Stimulated activated CD4-positive, alpha-beta T cell treated with anti-CD3 and anti-CD28 coated beads, Interleukin-1b, Interleukin-23, amount 100 ng/mL, for 1 hour (primary cell): ENCODE measurements at places on chromosomes 5 and 9.

DNA sequence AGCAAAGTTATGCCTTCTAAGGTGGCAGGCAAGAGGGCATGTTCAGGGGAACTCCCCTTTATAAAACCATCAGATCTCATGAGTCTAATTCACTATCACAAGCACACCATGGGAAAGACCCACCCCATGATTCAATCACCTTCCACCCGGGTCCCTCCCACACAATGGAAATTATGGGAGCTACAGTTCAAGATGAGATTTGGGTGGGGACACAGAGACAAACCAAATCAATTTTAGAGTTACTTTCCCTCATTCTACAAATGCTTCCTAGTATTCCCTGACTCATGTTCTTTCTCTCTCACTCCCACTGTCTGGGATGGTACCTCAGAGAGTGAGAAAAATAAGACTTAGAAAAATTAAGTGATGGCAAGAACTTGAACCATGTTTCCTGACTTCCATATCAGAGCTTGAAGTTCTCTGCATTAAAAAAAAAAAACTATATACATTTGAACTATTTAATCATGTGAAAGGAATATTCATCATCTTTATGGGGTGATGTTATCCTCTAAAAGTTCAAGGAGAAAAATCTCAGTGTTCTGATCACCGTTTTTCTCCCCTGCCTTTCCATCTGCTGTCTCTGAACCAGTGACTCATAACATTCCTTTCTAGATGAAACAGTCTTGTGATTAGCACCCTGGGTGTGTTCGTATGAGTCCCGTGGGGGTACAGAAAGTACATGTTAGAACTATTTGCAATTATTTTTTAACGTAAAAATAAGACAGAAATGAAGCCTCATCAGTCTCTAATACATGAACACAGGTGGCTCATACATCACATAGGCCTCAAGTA, 282.9 kb downstream of the SLF1 start:
- DNase-seq: no peak

DNA sequence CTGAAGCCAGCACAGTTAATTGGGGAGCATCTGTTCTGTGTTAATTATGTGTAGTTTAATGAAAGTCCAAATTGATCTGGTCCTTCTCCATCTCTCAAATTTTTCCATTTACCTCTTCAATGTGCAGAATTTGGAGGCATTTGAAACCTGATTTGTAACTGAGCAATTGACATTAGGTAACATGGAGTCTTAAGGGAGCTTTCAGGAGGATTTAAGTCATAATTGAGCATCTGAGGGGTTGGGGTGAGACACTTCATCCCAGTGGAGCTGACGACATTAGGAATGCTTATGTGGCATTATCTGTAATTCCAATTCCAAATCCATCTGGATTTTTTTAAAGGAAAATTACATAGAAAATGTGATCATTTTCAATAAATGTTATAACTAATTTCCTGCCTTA, 1015.9 kb downstream of the TLE1 start:
- no peak for DNase-seq

DNA sequence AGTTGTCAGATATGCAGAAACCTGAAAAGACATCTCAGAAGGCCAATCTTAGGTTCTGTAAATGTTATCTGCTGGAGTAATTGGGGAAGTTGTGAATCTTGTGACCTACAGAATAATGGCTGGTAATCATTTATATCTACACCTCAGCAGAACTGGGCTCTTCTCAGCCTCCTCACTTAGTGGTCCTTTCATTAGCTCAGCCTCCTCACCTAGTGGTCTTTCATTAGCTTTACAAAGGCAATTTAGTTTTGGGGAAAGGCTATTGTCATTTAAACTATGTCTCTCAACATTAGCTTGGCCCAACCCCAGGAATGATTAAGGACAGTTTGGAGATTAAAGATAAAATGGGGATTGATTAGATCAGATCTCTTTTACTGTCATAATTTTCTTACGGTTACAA, 284.2 kb upstream of the SGCD start:
- DNase-seq: no peak

GRCh38 chr5:143775258-143775657, 36.7 kb upstream of the HMHB1 start:
- DNase-seq: no peak

- DNase-seq: no peak
Measured at GRCh38 chr9:81526587-81526986, 162.8 kb downstream of the TLE1 start.

- DNase-seq: no peak
Measured at GRCh38 chr5:72204946-72205345, 97.7 kb downstream of the MAP1B start.

GRCh38 chr9:131954299-131954698, 125.4 kb downstream of the MED27 start:
- DNase-seq: no peak

- no peak for DNase-seq
Measured at GRCh38 chr5:4640795-4641194, 499.3 kb upstream of the ADAMTS16 start.

- no peak for DNase-seq
Measured at GRCh38 chr9:132168347-132168746, 6.5 kb downstream of the NTNG2 start.

DNA sequence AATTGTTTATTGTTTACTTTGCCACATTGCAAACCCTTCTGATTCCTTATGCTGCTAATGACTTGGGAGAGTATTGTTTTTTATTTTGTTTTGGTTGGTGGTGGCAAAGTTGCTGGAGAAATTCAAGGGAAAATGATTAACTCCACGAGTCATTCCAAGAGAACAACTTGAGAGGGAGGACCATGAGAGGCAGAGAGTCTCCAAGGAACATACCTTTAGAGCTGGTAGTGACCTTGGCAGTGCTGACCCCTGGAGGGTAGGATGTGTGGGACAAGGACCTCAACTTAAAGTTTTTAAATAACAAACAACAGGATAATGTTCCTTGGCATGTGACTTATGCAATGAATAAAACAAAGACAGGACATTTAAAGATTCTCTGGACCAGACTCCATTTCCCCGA, 139.7 kb downstream of the LRRC70 start:
- no peak for DNase-seq

DNA sequence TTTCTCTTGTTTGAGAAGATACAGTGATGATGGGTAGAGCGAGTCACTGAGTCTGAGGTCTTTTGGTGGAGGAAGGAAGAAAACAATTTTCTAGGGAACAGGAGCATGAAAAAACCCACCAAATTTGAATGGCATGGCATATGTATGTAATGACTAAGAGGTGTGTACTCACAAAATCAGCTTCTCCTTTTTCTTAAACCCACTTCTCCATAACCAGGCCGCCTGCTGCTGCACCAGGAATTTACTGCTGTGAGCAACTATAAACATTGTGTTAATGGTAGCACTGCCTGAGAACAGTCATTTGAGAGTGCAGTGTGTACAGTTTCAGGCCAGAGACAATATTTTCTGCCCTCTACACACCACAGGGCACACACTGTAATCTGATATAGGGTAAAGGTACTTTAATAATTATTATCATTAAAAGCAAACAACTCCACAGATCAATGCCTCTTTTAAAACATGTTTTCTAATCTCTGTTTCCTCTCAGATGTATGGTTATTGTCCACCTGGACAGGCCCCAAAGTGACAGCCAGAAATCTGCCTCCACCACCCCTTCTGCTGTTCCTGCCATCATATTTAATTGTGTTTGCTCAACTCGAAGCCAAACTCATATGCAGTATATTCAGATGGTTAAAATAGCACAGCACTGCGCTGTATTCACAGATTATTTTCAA, 241.6 kb downstream of the KIAA0825 start:
- no peak for DNase-seq

DNA sequence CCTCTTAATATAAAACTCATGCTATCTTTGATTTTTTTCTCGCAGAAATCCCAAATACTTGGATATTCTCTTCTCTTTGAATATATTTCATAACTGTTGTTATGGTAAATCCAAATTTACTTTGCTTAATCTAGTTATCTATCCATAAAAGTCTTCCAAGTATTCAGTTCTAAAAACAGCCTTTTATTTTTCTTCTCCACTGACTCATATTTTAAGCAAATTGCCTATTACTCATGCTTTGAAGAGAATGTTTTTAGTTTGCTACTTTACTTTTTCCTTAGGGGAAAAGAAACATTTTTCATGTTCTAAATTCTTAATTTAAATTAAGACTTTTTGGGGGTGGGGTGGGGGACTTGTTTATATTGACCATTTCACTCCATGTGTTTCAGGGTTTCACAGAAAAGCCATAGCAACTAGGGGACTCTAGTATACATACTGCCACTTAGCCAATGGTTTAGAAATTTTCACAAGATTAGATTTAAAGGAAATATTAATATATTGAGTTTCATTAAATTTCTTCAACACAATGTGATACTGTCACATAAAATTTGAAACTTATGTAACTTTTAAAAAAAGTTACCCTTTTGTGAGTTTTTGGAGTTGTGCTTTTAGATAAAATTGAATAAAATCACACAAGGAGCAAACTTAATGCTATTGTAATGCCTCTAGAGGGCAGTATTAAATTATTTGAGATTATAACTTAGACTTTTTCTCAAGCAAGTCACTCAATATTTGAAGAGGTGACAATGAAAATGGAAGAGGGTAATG, 545.8 kb upstream of the ARRDC3 start:
- no peak for DNase-seq

DNA sequence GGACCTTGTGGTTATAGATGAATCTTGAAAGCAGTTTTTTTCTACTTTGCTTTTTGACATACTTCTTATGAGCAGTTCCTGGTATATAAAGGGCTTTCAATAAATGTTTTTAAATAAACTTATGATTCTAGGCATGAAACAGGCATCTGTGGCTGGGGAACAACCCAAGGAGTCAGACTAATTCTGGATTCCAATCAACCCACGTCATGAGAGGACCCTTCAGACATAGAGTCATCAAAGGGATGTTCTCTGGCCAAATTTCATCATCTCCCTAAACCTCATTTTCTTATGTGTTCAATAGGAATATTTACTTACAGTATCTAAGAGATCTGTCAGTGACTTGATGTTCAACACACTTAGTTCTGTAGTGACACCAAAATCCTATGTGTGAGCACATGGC, 243.8 kb upstream of the ZNF462 start:
- DNase-seq: no peak

DNA sequence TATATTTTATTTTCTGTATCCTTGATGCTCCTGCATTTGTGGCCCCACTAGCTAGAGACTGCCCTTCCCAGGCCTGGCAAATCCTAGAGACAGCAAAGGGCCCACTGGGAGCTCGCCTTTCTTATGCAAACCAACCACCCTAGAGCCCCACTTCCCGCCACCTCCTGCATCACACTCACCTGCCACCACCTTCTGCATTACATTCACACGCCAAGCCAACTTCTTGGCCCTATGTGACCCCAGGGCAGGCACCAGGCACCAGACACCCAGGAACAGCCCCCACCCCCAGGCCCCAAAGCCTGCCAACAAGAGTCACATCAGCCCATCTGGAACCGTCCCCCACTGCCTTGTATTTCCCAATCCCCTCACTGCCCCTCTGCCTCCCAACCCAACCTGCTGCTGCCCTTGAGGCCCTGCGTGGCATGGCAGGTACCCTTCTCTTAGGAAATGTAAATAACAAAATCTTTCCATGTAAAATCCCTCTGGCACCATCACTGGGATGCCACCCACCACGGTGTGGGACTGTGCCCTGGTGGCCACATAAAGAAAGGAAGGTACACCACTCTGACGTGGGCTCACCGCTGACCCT, 22.0 kb downstream of the ROR2 start:
- DNase-seq: no peak

- DNase-seq: no peak
Measured at GRCh38 chr5:142716963-142717362, 31.1 kb upstream of the FGF1 start.

DNA sequence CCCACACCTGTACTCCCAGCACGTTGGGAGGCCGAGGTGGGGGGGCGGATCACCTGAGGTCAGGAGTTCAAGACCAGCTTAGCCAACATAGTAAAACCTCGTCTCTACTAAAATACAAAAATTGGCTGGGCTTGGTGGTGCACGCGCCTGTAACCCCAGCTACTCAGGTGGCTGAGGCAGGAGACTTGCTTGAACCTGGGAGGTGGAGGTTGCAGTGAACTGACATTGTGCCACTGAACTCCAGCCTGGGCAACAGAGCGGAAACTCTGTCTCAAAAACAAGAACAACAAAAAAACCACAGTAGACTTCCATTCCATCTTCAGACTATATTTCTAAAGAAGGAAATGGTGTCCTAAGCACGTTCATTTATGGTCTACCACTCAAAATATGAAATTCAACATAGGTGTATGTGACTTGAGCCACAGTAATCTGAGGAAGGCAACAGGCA, 14.2 kb upstream of the SERINC5 start:
- DNase-seq: no peak

DNA sequence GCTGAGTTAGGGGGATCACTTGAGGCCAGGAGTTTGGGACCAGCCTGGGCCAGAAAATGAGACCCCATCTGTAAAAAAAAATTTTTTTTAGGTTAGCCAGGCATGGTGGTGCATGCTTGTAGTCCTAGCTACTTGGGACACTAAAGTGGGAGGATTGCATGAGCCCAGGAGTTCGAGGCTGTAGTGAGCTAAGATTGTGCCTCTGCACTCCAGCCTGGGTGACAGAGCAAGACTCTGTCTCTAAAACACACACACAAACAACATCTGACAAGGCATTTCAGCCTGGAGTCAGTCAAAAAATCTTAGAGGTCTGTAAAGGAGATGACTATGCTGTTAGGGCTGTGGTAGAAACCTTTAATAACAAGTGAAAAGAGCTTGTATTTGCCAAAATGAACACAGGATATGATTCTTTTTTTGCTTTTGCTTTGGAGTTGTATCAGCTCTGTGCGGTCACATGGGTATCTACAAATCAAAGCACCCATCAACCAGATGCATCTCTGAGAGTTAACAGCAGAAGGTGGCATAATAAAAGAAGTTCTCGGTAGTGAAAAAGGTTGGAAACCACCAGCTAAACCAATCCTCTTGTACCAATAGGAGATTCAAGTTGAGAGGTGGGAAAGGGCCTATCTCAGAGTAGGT, 3.6 kb upstream of the PSMD5 start:
- DNase-seq: no peak

- no peak for DNase-seq
Measured at GRCh38 chr5:41325074-41325473, 111.7 kb upstream of the C6 start.

GRCh38 chr5:91224969-91225368, 158.1 kb downstream of the ARRDC3 start:
- DNase-seq: no peak
